Muscle of leg (tissue), 16 donors: ENCODE measurements at places on chromosomes 2 and 18.
A peak's percentile ranks its signal among the peaks of the same experiment; 100 is the strongest.

- no peaks in the 10 kb centered on the region for H3K36me3 ChIP-seq
- H3K4me1 ChIP-seq, result no peaks in the 10 kb centered on the region
- no peak overlapping the region for H3K27ac ChIP-seq
- no peak overlapping the region for H3K4me3 ChIP-seq
- DNase-seq, result no peak
Observed at GRCh38 chr2:107785756-107786155, 40.9 kb upstream of the RGPD4 start.

DNA sequence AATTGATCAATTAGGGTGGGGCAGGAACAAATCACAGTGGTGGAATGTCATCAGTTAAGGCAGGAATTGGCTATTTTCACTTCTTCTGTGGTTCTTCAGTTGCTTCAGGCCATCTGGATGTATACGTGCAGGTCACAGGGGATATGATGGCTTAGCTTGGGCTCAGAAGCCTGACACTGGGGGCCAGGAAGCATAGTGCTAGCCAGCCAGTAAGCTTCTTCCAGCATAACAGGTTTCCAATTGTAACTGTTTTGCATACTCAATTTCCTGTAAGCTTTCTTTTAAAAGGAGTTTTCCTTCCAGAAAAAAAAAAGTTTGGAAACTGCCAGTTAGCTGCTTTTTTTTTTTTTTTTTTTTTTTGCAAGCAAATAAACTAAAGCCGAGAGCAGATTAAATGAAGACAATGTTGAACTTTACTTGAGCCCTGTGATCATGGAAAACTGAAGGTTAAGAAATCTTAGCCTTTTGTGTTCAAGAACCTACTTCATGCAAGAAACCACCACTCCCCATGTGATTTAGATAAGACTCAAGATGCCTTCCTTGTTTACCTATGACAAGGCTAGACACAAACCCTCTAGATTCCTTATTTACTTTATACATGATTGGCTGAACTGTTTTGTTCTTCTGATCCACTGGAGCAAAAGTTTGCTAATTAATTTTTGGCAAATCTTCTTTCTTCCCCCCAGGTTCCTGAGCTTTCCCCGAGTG lies 126.9 kb upstream of the LINC00305 start:
- H3K4me3 ChIP-seq, result no peak overlapping the region
- no peaks in the 10 kb centered on the region for H3K36me3 ChIP-seq
- H3K4me1 ChIP-seq, result no peaks in the 10 kb centered on the region
- H3K27me3 ChIP-seq, result no peaks in the 10 kb centered on the region
- no peak overlapping the region for H3K27ac ChIP-seq
- DNase-seq, result peak; percentile 37

- H3K4me3 ChIP-seq, result no peak overlapping the region
- no peaks in the 10 kb centered on the region for H3K27me3 ChIP-seq
- no peak overlapping the region for H3K27ac ChIP-seq
Observed at GRCh38 chr2:176582990-176583481, 313.8 kb downstream of the MTX2 start.

- H3K4me3 ChIP-seq, result no peak overlapping the region
- no peaks in the 10 kb centered on the region for H3K36me3 ChIP-seq
- peaks cover 15% of the 10 kb centered on the region for H3K4me1 ChIP-seq
- peaks cover 4% of the 10 kb centered on the region for H3K27me3 ChIP-seq
- DNase-seq, result peak; percentile 58
Observed at GRCh38 chr2:60352491-60353405, 200.7 kb downstream of the BCL11A start.

GRCh38 chr2:241102239-241102803 lies at the start of gene MTERF4:
Gene MTERF4 (minus strand): TSS chr2:241102287. CDS start chr2:241102273, 14 bp downstream.
- DNase-seq, result peak; percentile 93
- H3K36me3 ChIP-seq, result peaks cover 26% of the 10 kb centered on the region
- no peaks in the 10 kb centered on the region for H3K27me3 ChIP-seq
- peaks cover 15% of the 10 kb centered on the region for H3K4me1 ChIP-seq
- peak within 1 kb of the TSS; percentile 87 for H3K27ac ChIP-seq

DNA sequence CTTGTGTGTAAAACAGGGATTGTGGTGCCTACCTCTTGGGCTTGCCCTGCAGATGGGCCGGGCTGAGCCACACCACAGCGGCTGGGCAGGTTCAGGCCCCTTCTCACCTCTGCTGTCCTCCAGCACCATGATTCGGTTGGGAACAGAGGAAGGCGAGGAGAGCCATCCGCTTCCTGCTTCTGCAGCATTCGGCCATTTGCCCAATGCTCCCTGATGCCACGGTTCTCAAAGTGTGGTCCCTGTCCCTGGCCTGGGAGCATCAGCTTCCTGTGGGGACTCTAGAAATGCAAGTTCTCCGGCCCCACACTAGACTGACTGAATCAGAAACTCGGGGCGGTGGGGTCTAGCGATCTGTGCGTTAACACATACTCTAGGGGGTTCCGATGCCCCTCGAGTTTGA lies 65.1 kb downstream of the RRM2 start:
- peaks cover 30% of the 10 kb centered on the region for H3K4me1 ChIP-seq
- no peaks in the 10 kb centered on the region for H3K36me3 ChIP-seq
- no peak for DNase-seq

DNA sequence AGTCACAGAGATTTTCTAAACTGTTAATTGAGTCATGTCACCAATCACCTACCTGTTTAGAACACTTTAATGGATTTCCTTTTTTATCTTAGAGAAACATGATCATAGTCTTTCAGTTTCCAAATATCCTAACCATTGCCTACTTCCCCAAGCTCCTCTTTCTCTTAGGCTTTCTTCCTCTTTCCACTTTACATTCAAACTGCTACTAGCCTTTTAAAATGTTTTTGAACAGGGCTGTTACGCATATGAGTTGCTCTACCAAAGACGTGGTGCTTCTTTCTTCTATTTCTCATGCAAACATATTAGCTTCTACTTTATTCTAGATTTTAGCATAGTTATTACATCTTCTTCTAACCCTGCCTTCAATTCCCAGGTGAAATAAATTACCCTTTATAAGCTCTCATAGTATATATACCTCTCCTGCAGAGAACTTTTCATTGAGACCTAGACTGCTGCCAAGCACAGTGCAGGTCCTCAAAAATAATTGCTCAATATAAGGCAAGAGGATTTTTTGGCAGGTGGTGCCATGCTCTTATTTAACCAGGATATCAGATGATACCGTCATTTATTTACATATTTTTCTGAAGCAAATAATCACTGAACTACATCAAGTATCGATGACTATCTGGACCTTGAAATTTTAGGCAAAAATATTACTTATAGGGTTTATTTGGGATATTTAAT lies 937.1 kb downstream of the TSN start:
- H3K36me3 ChIP-seq, result no peaks in the 10 kb centered on the region
- no peak overlapping the region for H3K27ac ChIP-seq
- H3K4me3 ChIP-seq, result no peak overlapping the region
- H3K27me3 ChIP-seq, result no peaks in the 10 kb centered on the region
- H3K4me1 ChIP-seq, result no peaks in the 10 kb centered on the region

DNA sequence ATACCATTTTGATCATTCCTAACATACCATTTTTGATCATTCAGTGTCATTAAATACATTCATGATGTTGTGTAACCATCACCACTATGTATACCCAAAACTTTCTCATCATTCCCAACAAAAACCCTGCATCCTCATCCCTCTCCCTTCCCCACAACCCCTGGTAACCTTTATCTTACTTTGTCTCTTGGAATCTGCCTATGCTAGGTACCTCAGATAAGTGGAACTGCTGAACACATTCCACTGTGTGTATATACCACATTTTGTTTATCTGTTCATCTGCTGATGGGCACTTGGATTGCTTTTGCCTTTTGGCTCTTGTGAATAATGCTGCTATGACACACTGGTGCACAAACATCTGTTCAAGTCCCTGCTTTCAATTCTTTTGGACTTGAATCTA lies 83.8 kb upstream of the TFCP2L1 start:
- no peak overlapping the region for H3K27ac ChIP-seq
- no peak for DNase-seq
- H3K4me3 ChIP-seq, result no peak overlapping the region
- H3K27me3 ChIP-seq, result no peaks in the 10 kb centered on the region
- H3K36me3 ChIP-seq, result peaks cover 72% of the 10 kb centered on the region

- peak overlapping the region; percentile 99 for H3K27ac ChIP-seq
- no peaks in the 10 kb centered on the region for H3K27me3 ChIP-seq
- H3K4me3 ChIP-seq, result peak overlapping the region; percentile 99
- H3K36me3 ChIP-seq, result peaks cover 3% of the 10 kb centered on the region
- DNase-seq, result peak; percentile 29
Observed at GRCh38 chr2:55418072-55418471, 1.6 kb downstream of the CCDC88A start.

DNA sequence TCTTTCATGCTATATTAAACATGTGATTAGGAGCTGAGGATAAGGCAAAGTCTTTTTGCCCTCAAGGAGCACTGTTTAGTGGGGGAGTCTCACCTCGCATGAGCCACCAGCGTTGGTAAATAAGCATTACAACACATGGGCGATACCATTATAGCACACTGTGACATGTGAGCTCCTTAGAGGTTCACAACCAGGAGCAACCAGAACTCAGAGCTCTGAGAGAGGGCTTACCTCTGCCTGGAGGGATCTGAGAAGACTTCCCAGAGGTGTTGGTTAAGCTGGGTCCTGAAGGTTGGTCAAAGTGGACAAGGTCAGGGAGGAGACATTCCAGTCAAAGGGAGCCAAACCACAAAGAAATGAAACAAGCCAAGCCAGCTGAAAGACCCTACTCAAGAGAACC lies 158.8 kb downstream of the ESCO1 start:
- no peak overlapping the region for H3K4me3 ChIP-seq
- no peaks in the 10 kb centered on the region for H3K4me1 ChIP-seq
- DNase-seq, result no peak
- no peak overlapping the region for H3K27ac ChIP-seq
- no peaks in the 10 kb centered on the region for H3K27me3 ChIP-seq

DNA sequence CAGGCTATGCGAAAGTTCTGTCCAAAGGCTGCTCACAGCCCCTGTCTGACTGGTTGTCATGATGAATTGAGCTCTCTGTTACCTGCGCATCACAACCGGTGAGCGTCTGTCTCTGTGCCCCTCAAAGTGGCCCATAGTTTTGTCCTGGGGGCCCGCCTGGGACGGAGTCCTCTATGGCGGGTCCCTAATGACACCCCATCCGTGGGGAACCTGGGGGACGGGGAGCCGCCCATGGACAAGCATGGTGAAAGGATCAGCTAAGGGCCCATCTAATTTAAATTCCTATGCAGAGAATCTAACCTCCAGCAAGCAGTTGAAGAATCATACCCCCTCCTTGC lies 473 bp downstream of the ELMOD3 start:
- no peaks in the 10 kb centered on the region for H3K27me3 ChIP-seq
- peaks cover 15% of the 10 kb centered on the region for H3K4me1 ChIP-seq
- H3K27ac ChIP-seq, result peak overlapping the region; percentile 72
- H3K36me3 ChIP-seq, result peaks cover 43% of the 10 kb centered on the region
- DNase-seq, result no peak

GRCh38 chr2:178195390-178196166 lies 1.3 kb downstream of the OSBPL6 start:
- DNase-seq, result no peak
- H3K27me3 ChIP-seq, result peaks cover 24% of the 10 kb centered on the region
- no peaks in the 10 kb centered on the region for H3K36me3 ChIP-seq
- peak overlapping the region; percentile 75 for H3K27ac ChIP-seq
- peak overlapping the region; percentile 87 for H3K4me3 ChIP-seq
